Foreskin fibroblast (primary cell): ENCODE measurements at places on chromosomes 5 and 9.

DNA sequence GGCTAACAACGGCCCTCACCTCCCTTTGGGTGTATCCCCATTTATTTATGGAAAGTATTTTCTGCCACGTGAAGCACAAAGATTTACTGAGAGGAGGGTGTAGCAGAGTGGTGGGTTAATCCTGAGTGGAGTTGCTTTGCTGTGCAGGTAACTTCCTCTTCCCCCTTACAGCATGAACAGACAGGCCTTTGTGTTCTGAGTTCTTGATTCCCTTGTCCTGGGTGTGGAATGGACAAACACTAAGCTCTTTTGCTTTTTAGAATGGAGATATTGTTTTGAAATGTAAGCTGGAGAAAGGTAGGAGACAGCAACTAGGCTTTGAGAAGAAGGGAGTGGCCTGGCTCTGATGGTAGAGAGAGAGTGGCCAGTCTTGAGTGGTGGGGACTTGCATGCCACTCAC, 17.1 kb upstream of the GLRX start:
- no peak for DNase-seq

DNA sequence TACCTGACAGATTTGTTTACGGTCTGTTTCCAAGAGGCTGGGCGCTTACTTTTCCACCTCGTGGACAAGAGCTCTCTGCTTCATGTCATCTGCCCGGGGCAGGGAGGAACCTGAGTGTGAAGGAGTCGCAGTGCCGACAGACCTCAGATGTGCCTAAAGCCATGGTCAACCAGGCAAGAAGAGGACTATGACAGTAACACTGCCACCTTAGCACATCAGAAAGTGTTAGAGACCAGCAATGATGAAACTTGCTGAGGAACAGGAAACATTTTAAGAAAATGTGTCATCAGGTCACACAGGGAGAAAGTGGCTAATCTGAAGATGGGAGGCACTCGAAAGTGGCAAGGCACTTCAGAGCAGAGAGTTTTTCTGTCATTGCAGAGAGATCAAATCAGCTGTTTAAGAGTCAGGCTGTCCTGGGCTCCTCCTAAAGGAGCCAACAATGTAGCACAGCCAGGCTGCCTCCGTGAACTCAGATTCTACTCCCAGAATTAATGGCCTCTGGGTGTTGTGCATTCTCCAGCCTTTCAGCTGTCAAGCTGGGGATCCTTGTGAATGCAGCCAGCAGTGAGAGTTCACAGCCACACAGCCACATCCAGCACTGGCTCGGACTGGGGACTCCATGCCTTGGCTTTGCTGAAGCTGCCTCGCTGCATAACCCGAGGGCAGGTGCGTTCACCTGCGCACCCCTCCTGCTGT, 94.6 kb downstream of the RAPGEF1 start:
- no peak for DNase-seq

- peak; percentile 99 for DNase-seq
These were observed 10.8 kb downstream of the TCF7 start for GRCh38 chr5:134125039-134126015.

DNA sequence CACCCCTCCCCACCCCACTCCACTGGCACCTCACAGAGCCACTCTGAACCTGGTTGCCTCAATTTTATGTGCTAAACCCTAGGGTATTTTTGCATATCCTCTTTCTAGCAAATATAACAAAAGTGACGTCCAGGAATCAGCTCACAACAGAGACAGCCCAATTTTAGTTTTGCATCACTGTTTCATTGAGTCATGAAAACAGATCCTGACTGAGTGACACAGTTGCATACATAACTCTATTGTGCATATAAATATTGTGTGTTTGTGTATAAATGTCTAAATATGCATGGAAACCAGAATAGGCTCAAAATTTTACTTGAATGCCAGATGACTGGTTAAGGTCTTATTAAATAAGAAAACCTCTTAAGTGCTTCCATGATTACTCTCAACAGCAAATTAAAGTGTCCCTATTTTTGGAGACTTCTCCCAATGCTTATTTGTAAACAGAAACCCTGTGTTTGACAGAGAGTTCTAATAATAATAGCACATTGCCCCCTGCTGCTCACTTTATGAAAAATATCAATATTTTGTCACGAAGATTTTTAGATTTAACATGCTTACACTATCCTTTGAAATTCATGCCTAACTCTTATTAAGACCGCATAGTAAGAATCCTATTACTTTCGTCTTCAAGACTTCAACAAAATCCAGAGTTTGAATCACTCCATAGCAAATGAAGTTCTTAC, 75.5 kb upstream of the PRRC1 start:
- peak; percentile 53 for DNase-seq

DNA sequence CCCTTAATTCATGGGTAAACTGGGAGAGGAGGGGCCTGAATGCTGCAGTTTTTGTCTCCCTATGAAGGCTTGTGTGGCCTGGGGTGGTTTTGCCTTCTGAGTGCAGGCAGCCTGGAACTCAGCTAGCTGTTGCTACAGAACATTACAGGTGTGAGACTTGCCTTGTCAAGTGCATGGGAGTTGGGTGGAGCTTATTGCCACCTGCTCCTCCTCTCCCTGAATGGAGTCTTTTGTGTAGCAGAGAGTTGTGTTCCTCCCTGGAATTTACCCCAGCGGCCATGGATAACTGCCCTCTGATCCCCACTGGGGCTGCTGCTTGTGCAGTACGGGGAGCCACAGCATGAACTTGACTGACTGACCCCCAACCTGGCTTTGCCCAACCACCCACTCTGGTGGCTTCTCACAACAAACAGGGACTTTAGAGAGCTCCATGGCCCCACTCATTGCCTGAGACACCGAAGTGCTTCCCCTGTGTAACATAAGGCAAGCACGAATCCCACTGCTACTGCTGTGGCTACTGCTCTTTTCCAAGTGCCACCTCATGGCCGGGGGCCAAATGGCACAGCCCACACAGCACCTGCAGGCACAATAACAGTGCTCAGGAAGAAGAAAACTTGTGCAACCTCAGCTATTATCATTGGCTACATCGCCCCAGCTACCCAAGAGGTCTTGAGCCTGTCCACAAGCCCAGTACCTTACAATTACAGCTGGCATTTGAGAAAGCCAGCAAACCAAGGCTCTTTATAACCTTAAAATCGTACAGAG, 942.9 kb downstream of the CDH18 start:
- DNase-seq: no peak

- no peak for DNase-seq
These were observed 34.2 kb downstream of the CDK7 start for GRCh38 chr5:69268899-69269298.
